ENCODE measurements at places on chromosomes 12 and 14. TPM values are rescaled to one million over a fixed set of nuclear protein-coding genes. Genes with fewer than 3 reads are reported as not detected.
A peak's percentile ranks its signal among the peaks of the same experiment; 100 is the strongest.

- no peaks in the 10 kb centered on the region for H3K4me1 ChIP-seq
- no peak for DNase-seq
- H3K27ac ChIP-seq = no peak overlapping the region
- no peaks in the 10 kb centered on the region for H3K36me3 ChIP-seq
Measured at GRCh38 chr12:95774311-95775045, 16.1 kb downstream of the NTN4 start.

GRCh38 chr14:105908006-105908405 is 381.6 kb downstream of the TMEM121 start:
- no peaks in the 10 kb centered on the region for H3K27me3 ChIP-seq
- no peaks in the 10 kb centered on the region for H3K36me3 ChIP-seq

DNA sequence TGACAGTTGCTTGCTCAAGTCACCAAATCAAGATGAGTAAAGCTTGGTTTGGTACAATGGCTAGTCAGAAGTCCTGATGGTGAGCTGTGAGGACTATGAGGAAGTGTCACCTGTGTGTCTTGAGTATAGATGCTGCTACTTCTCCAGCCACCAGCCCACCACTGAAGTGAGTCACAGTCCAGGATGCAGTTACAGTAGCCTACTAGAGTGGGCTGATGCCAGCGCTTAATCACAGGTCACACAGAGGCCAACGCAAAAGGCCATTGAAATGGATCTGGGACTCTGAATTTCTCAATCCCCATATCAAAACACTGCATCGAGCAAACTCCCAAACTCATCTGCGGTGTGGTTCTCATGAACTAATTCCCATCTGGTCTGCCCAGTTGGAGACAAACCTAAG is 223.1 kb downstream of the ANO6 start:
- no peak overlapping the region for H3K27ac ChIP-seq
- H3K4me1 ChIP-seq = peaks cover 26% of the 10 kb centered on the region
- H3K4me3 ChIP-seq = no peak overlapping the region
- no peaks in the 10 kb centered on the region for H3K27me3 ChIP-seq
- no peak for DNase-seq
- H3K36me3 ChIP-seq = peaks cover 3% of the 10 kb centered on the region

DNA sequence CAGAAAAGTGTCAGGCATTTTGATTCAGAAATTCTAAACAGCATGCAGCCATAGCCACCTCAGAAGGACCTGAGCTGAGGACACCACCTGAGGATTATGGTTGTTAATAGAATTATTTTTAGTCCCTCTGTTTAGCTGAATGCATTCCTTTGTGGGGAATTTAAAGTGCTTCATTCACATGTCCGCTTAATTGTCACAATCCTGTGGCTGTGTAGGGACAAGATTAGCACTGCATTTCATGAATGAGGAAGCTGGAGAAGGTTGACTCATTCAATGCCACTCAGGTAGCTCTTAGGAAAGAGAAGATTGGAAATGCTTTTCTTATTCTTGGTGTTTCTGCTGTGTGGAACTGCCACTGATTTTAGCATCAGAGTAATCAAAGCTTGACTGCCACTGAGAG is 42.0 kb upstream of the KRR1 start:
- H3K4me1 ChIP-seq = peaks cover 20% of the 10 kb centered on the region
- peak; percentile 49 for DNase-seq
- no peaks in the 10 kb centered on the region for H3K36me3 ChIP-seq
- H3K4me3 ChIP-seq = no peak overlapping the region
- no peaks in the 10 kb centered on the region for H3K27me3 ChIP-seq

- peak; percentile 55 for DNase-seq
- H3K4me1 ChIP-seq = peaks cover 47% of the 10 kb centered on the region
- H3K27me3 ChIP-seq = peaks cover 51% of the 10 kb centered on the region
- no peak overlapping the region for H3K27ac ChIP-seq
Measured at GRCh38 chr14:104136472-104137296, 1.7 kb upstream of the KIF26A start.

GRCh38 chr12:116837097-116837496 is 44.1 kb downstream of the HRK start:
- H3K4me3 ChIP-seq = no peak overlapping the region
- peaks cover 3% of the 10 kb centered on the region for H3K36me3 ChIP-seq
- H3K27me3 ChIP-seq = no peaks in the 10 kb centered on the region
- H3K4me1 ChIP-seq = no peaks in the 10 kb centered on the region
- no peak for DNase-seq

DNA sequence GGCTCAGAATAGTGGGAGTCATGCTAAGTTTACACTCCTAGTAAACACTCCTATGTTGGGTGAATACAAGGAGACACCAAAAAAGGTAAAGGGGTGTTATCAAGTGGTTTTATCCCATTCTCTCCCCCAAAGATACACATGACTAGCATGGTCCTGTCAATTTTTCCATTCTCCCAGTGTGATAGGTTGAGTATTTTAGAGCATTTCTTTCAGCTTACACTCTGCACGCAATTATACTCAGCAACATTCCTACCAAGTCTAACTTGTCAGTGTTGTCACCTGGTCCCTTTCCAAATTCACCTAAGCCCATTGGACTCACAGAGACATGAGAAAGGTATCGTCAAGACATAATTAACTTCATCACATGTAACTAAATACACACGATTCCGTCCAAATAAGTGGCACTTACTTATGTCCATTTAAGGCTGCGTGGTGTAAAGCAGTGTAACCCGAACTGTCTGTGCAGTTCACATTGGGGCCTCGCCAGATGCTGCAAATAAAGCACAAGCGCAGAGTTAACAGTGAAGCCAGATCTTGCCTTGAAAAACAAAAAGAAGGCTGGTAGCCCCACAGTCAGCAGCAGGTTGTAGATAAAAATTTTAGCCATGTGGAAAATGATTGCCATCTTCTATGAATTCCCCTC is 159.7 kb downstream of the ANKS1B start:
- no peaks in the 10 kb centered on the region for H3K36me3 ChIP-seq
- no peaks in the 10 kb centered on the region for H3K4me1 ChIP-seq
- no peak for DNase-seq
- no peak overlapping the region for H3K27ac ChIP-seq
- no peak overlapping the region for H3K4me3 ChIP-seq
- H3K27me3 ChIP-seq = no peaks in the 10 kb centered on the region

GRCh38 chr12:5191803-5192538 is 148.3 kb downstream of the KCNA5 start:
- H3K27ac ChIP-seq = no peak overlapping the region
- DNase-seq = no peak
- H3K27me3 ChIP-seq = no peaks in the 10 kb centered on the region
- no peak overlapping the region for H3K4me3 ChIP-seq

GRCh38 chr12:66653796-66654195 is 25.1 kb downstream of the GRIP1 start:
- no peak overlapping the region for H3K27ac ChIP-seq
- H3K4me1 ChIP-seq = peaks cover 19% of the 10 kb centered on the region
- H3K36me3 ChIP-seq = no peaks in the 10 kb centered on the region
- H3K4me3 ChIP-seq = no peak overlapping the region
- DNase-seq = peak; percentile 33

GRCh38 chr14:74595006-74595735 is 16.9 kb downstream of the LTBP2 start:
- H3K27ac ChIP-seq = no peak overlapping the region
- H3K4me3 ChIP-seq = no peak overlapping the region
- no peaks in the 10 kb centered on the region for H3K36me3 ChIP-seq
- DNase-seq = no peak
- H3K4me1 ChIP-seq = no peaks in the 10 kb centered on the region

The DNAJC22 gene
- total RNA-seq = 0.39 TPM

The MLXIP gene
- 1.9 TPM for total RNA-seq

The PTCSC3 gene
- not detected for total RNA-seq

The GLT1D1 gene
- total RNA-seq = 5.4 TPM

All from neural progenitor cell (in vitro differentiated cells).